ENCODE measurements at places on chromosomes 2 and 18.

DNA sequence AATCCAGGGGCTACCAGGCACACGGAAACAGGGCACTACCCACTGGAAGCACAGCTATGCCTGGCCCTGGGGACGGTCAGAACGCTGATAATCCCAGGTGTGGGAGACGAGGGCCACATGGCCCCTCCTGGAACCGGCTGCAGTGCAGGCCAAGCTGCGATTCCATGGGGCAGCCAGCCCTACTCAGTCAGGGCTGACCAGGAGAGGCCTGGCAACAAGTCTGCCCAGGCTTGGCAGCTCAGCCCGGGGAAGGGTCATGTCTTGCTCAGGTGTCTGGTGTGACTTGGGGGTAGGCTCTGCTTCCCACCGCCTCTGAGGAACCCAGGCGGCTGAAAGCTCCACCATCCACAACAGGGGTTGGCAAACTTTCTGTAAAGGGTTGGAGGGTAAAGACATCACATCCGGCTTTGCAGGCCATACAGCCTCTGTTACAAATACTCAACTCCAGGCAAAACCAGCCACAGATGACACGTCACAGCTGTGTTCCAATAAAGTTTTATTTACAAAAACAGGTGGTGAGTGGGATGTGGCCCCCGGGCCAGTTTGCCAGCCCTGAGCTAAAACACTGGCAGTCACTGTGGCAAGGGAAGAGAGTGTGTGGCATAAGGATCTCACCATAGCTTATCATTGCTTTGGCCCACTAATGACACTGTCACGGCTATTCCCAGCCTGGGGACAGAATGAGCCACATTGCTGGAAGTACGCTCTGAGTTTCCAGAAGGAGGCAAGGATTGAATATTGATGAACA lies 85.2 kb downstream of the NDUFA10 start:
- no peak for DNase-seq

- DNase-seq: no peak
These were observed 5.7 kb upstream of the YPEL5 start for GRCh38 chr2:30141136-30141535.

DNA sequence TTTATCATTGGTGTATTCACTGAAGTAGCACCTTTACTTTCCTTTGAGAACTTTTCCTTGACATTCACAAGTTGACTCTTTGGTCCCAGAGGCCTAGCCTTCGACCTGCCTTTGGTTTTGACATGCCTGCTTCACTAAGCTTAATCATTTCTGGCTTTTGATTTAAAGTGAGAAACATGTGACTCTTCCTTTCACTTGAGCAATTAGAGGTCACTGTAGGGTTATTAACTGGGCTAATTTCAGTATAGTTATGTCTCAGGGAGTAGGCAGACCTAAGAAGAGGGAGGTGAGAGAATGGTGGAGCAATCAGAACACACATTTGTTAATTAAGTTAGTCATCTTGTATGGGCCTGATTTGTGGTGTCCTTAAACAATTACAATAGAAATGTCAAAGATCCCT lies 1040.7 kb upstream of the SLC39A10 start:
- no peak for DNase-seq

DNA sequence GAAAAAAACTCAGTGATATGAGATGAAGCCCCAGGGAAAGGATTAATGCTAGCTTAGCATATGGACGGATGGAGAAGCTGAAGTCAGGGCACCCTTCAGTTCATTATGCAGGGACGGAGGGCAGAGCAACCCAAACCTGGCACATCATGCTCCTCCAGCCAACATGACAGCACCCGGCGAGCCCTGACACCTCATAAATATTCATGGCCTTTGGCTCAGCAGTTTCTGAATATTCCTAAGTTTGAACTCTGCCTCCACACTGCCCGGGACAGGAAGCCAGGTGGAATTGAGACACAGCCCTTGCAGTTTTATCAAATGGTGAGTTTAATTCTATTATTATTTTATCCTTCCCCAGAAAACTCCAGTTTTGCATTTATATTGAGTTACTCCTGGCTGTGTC lies 87.3 kb upstream of the SH3BP4 start:
- no peak for DNase-seq

DNA sequence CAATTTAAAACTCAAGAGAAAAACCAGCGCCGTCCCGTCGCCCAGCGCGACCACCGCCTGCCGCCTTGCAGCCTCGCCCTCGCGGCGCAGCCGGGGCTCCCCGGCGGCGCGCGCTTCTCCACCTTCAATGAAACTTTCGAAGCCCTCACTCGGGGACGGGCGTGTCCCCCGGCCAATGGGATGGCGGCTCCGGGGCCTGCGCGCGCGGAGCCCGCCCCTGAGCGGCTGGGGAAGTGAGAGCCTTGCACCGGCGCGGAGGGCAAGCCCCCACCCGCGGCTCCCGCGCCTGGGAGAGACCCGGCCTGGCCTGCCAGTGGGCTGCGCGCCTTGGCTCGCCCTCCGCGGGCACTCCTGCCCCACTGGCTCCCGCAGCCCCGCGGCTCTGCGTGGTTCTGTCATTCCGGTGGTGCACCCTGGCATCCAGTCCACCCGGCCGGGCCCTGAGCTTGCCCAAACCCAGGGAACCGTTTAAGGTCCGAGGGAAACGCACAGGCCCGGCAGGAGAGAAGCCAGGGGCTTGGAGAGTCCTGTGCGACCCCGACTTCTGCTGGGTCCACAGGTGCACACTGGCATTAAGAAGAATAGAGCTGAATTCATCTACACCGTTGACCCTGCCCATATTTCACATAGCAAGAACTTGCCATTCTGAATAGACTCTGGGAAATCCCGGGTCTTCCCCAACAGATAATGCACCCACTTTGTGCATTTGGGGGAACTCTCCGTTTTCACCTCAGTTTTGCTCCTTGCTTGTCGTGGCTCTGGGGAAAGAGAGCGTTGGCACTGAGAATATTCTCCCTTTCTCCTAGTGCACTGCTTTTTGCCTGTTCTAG lies at the start of gene PIEZO2:
PIEZO2 (minus strand) TSS at position 129 of the 830 bp plus-strand sequence. CDS start 981 bp downstream, outside the sequence.
- DNase-seq: no peak
